ENCODE measurements at places on chromosomes 2 and 18.

GRCh38 chr2:2674831-2675230 is 343.8 kb upstream of the MYT1L start:
- DNase-seq = no peak

DNA sequence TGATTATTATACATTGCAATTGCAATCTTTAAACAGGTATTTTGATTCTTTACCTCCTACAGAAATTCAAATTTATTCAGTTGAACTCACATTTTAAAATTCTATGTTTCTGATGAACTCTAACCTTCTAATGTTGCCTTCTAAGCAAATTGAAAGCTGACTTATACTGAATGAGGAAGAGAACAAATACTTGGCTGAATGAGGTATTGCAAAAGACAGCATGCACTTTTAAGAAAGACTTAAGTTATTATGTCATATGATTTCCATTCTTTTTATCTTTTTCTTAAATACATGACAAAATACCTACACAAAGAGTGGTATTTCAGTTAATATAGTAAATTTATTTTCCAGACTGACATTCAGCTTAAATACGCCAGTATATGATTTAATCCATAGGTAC is 64.7 kb downstream of the FAM228A start:
- DNase-seq = no peak

DNA sequence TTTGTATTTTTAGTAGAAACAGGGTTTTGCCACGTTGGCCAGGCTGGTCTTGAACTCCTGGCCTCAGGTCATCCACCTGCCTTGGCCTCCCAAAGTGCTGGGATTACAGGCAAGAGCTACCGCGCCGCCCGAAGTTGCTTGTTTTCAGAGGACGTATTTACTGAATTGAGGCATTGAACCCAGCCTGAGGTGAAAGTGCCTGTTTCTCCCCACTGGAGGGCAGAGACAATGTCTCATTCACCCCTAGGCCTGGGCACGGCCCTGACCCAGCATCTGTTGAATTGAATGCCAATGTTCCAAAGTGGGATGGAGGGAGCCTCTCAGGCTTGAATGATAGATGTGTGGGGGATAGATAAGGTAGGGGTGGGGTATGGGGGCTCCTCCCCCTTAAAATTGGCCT is 4.5 kb upstream of the TMBIM1 start:
- no peak for DNase-seq

DNA sequence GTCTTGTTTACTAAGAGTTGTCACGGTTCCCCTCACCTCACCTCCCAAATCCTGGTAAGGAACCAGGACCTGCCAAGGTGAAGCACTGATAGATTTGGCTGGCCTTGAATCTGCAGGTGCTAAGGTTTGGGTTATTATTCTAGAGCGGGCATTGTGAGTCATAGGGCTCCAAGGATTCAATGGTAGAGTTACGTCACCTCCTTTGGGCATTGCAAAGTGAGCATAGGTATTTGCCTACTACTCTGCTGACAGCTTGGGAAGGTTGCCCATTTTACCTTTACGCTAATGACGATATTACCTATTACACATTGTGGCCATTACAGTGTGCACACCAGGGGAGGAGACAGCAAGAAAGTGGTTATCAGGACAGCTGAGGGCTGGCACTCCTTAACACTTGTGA is 59.3 kb downstream of the SETBP1 start:
- no peak for DNase-seq

DNA sequence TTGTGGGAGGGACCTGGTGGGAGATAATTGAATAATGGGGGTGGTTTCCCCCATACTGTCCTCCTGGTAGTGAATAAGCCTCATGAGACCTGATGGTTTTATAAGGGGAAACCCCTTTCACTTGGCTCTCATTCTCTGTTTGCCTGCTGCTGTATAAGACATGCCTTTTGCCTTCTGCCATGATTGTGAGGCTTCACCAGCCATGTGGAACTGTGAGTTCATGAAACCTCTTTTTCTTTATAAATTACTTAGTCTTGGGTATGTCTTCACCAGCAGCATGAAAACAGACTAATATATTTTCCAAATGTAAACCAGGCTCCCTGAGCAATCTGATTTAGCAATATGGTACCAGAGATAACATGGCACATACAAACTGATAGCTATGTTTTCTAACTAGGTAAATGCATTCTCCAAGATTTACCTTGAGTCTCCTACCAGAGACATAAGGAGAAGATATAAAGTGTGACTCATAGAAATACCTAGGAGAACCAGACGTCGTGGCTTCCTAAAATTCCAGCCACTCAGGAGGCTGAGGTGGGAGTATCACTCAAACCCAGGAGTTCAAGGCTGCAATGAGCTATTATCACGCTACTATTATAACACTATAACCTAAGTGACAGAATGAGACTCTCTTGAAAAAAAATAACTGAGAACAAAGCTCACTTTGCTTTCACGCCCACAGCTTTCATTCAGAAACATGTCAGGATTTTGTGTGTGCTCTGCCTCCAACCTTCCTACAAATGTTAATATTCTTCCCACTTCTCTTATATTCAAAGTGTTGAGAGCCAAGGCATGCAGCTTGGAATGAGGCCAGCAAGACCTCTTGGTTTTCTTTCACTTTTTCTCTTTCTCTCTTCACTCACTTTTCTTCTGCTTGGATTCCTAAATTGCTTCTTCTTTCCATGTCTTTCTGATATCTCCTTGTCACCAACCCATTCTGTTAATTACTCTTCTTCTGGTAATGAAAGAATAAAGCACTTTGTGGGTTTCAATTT is 263.9 kb upstream of the UBE2E3 start:
- DNase-seq = no peak

DNA sequence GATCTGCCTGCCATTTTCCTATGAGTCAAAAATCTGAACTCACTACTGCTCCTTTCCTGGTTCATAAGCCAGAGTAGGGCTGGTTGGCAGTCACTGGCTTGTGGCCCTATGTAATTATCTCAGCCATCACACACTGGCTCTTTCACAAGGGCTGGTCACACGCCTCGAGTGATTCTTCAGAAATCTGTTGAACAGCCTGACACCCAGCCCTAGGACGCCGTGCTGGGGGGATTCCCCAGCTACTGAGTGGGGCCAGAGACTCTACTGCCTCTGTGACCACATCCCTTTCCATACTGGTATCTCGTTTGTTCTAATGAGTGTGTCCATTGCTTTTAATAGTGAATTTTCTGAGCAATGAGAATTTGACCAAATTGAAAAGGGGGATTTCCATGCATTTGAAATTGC is 45.8 kb upstream of the RBM44 start:
- DNase-seq = no peak

- DNase-seq = no peak
These were observed 1111.9 kb upstream of the GYPC start for GRCh38 chr2:125543968-125544514.

DNA sequence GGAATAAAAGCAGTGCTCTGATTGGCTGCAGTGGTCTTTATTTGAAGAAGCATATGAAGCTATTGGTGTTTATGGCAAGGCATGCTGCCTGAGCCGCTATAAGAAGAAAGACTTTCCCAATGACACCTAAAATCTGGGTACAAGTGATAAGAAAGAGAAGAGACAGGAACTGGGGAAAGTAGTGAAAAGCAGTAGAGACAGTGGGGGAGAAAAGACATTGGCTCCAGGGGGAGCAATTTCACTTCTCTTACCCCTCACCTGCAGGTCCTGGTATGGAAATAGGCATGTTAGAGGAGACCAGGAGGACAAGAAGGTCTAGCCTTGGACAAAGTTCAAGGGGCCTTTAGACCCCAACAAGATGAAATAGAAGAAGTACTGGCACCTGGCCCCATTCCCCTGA is 47.1 kb downstream of the PLCL1 start:
- DNase-seq = no peak

GRCh38 chr2:134087371-134087921 is 166.4 kb upstream of the MGAT5 start:
- no peak for DNase-seq

DNA sequence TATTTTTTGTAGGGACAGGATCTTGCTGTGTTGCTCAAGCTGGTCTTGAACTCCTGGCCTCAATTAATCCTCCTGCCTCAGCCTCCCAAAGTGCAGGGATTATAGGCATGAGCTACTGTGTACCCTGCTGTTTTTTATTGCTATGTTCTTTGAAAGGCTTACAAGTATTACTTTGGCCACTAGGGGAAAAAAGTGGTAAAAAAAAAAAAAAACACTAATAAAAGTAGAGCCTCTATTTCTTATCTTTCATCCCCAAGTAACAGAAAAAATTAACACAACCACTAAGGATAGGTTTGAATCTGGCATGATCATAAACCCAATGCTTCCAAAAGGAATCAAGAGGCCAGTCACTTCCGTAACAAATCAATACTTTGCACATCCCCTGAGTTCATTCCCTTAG is 11.6 kb downstream of the NOL10 start:
- no peak for DNase-seq

DNA sequence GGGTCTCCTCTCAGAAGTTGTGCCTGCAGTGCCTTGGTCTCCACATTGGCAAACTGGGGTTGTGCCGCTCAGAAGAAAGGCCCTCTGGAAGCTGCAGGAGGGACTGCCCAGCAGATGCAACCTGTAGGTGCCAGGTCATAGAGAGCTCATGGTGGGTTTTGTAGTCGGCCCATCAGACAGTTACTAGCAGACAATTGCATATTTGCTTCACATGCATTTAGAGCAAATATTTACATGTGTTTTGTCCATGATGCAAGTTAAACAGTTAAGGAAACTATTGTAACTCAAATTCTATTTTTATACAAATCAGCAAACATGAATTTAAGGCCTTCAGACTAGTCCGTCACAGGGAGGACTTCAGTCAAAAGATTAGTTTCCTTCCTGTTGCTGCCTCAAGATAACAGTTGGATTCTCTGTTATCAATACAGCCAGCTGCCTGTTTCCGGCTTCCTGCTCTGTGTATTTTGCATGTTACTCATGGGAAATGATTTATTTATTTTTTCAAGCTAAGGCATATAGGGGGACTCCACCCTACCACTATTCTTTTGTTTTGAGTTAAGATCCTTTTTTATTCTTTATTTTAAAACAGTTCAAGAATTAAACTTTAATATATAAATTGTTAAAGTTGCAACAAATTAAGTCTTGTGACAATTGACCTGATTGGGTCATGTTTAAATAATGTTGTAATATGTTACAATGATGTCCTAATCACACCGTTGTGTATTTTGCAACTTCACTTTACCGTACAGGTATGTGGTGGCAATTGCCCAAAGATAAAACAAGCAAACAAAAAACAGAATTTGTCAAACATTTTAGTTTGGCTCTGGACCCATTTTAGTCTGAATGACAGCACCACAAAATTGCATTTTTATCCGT is 133.5 kb downstream of the SPTBN1 start:
- no peak for DNase-seq

DNA sequence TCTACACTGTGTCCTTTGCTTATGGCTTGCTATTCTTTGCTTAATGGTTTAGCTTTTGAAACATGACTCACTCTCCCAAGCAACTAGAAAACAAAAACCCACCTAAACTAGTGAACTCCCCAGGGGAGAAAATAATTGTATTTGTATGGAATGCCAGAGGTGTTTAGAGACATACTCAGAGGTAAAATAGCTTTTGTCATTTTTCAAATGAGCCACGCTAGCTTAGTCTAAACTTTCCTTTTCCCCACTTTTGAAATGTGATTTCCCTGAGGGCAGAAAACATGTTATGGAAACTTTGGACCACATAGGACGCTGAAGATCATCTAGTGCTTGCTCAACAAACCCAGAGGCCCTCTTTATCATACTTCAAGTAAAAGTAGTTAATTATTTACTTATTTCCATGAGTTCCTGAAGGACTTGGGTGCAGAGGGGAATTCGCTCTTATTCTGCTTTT is 16.5 kb upstream of the CYTIP start:
- DNase-seq = no peak

- DNase-seq = no peak
These were observed 29.4 kb upstream of the RTTN start for GRCh38 chr18:70234667-70235459.

DNA sequence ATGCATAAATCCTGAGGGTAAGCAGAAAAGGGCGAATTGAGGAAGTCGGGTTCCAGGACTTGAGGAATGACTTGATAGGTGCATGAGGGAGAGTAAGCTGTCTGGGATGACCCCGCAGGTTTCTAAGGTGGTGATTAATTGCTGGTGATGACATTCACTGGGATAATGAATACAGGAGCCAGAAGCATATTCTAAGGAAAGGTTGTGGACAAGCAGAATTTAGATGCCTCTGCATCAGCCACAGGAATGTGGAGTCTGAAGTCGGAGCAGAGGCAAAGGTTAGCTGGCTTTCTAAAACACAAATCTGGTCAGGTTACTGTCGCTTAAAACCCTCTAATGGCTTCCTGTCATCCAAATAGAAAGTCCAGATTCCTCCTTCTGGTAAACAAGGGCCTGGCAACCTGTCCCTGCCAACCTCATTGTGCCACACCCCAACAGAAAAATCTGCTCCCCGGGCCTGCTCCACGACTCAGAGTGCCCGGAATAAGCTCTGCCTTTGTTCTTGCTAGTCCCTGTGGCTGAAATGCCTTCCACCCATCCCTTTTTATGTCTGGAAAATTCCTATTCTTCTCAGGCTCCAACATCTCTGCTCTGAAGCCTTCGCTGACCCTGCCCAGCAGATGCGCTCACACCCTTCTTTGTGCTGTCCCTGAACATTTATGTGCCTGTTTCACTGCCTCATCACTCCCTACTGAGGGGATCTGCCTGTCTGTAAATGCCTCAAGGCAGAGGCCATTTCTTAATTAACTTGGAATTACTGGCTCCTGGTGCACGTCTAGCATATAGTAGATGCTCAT is 11.3 kb upstream of the TMEM214 start:
- DNase-seq = no peak

DNA sequence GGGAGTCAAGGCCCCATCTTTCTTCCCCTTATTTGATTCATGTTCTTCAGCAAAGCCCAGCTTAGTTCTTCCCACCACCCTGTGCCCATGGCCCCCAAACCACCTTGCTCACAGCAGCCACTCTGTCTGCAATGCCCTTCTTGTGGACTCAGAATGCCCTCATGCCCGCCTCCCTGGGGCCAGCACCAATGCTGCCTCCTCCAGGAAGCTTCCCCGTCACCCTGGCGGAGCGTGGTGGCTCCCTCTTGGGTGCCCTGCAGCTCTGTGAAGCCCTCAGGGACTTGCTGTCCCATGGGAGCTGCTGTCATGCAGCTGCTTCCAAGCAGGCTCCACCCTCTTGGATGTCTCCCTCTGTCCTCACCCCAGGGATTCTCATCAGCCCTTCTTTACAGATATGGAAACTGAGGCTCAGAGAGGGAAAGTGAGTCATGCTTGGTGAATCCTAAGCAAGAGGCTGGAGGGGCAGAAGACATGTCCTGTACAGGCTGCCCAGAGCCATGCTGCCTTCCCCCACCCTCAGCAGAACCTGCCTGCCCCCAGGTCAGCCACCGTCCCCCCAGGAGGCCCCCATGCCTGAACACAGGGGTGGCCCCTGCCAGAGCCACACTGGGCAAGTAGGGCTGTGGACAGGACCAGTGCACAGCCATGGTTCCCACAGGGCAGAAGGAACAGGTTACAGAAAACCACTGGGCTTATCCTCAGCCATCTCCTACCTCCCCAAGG is 11.8 kb upstream of the DUSP2 start:
- DNase-seq = no peak

- DNase-seq = no peak
These were observed 1564.6 kb upstream of the NXPH2 start for GRCh38 chr2:140344838-140345237.

GRCh38 chr2:70397186-70397585 is 95.3 kb upstream of the FAM136A start:
- no peak for DNase-seq

Measured in NCI-H2171 (cell line).